ENCODE measurements at places on chromosomes 5 and 9.

- no peak for DNase-seq
These were observed 156.2 kb downstream of the RGS3 start for GRCh38 chr9:113619491-113620376.

DNA sequence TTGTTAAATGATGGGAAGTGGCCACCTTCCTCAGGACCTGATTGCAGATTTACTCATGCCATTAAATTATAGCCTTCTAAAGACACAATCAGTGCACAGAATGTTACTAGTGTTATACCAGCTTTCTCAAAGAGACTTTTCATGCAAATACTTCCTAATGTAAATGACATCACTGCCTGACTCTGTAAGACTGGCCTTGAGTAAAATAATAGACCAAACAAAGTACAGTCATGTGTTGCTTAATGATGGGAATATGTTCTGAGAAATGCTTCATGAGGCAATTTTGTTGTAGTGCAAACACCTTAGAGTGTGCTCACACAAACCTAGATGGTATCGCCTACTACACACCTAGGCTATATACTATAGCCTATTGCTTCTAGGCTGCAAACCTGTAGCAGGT is 17.0 kb upstream of the C1QTNF3 start:
- no peak for DNase-seq

GRCh38 chr5:124746916-124747790 is 714 bp upstream of the ZNF608 start:
- DNase-seq = peak; percentile 88

GRCh38 chr5:112628214-112628980 is 109.3 kb upstream of the APC start:
- DNase-seq = no peak

- DNase-seq = no peak
These were observed 2.7 kb upstream of the PURA start for GRCh38 chr5:140111011-140111858.

DNA sequence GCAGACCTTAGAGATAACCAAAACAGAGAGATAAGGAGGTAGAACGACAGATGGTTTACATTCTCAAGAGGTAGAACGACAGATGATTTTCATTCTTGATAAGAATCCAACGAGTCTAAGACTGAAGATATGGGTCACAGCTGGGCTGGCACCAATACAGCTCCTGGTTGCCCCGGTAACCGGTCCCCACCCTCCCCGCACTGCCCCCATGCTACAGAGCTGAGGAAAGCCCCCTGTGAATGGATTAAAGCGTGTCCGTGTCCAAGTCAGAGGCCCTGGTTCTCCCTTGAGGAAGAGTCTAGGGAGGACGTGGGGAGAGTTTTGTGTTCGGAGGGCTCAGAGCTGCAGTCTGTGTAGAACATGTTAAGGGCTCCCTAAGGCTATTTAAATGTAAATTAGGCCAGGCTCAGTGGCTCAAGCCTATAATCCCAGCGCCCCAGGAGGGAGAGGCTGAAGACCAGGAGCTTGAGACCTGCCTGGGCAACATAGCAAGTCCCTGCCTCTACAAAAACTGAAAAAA is 8.1 kb downstream of the IDNK start:
- DNase-seq = no peak

Data from Daoy (cell line).